ENCODE measurements at places on chromosomes 12 and 14. TPM values are rescaled to one million over a fixed set of nuclear protein-coding genes. Genes with fewer than 3 reads are reported as not detected.

Gene MYH6
- not detected for total RNA-seq

Gene ANO4
- total RNA-seq = not detected

Gene NOXRED1
- total RNA-seq = not detected

Gene BMAL2
- total RNA-seq = 4.7 TPM

Gene TMEM52B
- total RNA-seq = not detected

Gene ZNF605
- 19.0 TPM for total RNA-seq

Gene RIMKLB
- total RNA-seq = 27.0 TPM

Gene DPPA3
- total RNA-seq = not detected

Gene SLC5A8
- 0.54 TPM for total RNA-seq

Gene FAM181A
- total RNA-seq = not detected

GRCh38 chr12:105843561-105843960 lies 295.2 kb downstream of the NUAK1 start:
- H3K27ac ChIP-seq = no peak overlapping the region
- H3K4me1 ChIP-seq = no peaks in the 10 kb centered on the region
- H3K27me3 ChIP-seq = no peaks in the 10 kb centered on the region
- no peaks in the 10 kb centered on the region for H3K36me3 ChIP-seq
- no peak overlapping the region for H3K4me3 ChIP-seq
- DNase-seq = no peak

DNA sequence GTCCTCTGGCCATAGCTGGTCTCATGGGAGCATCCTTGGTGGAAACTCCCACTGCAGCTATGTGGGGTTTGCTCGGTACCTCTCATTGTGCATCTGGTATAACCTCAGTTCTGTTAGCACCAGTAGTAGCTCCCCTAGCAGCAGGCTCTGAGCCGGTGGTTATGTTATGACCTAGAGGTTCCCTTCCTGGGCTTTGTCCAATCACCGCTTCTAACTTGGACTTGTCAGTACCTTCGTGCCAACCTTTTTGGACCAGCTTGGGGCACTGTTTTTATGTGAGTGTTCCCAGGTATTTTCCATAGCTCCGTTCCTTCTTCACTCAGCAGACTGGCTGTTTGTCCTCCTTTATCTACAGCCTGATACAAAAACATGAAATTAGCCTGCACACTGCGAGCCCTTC lies 55.7 kb downstream of the ATG14 start:
- H3K36me3 ChIP-seq = no peaks in the 10 kb centered on the region
- no peak overlapping the region for H3K4me3 ChIP-seq
- H3K4me1 ChIP-seq = no peaks in the 10 kb centered on the region
- H3K27ac ChIP-seq = no peak overlapping the region
- DNase-seq = no peak

DNA sequence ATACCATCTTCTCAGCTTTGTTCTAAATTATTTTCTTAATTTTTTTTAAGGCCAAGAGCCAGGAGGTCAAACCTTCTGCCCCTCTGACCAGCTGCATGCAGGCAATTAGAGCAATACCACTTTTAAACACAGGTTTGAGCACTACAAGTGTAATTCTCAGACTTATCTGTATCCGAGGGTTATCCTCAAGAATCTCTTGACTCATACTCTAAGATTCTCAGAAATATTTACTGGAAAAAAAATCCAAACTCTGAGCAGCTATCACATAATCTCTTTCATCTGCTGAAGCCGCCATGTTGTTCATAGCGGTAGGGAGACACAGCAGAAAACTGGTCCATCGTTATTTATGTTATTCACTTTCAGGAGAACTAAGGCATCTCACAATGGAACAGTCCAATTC lies 27.4 kb upstream of the PTHLH start:
- no peaks in the 10 kb centered on the region for H3K4me1 ChIP-seq
- no peaks in the 10 kb centered on the region for H3K36me3 ChIP-seq
- no peaks in the 10 kb centered on the region for H3K27me3 ChIP-seq
- DNase-seq = no peak
- no peak overlapping the region for H3K4me3 ChIP-seq
- no peak overlapping the region for H3K27ac ChIP-seq

GRCh38 chr12:124345795-124346194 lies 50.9 kb downstream of the RFLNA start:
- H3K4me3 ChIP-seq = no peak overlapping the region
- DNase-seq = no peak
- H3K27me3 ChIP-seq = no peaks in the 10 kb centered on the region
- no peak overlapping the region for H3K27ac ChIP-seq
- peaks cover 98% of the 10 kb centered on the region for H3K36me3 ChIP-seq

- peak overlapping the region; percentile 65 for H3K4me3 ChIP-seq
- peak; percentile 93 for DNase-seq
- H3K27me3 ChIP-seq = no peaks in the 10 kb centered on the region
These were observed 16.6 kb downstream of the TAMALIN start for GRCh38 chr12:52023182-52023975.

- no peak overlapping the region for H3K27ac ChIP-seq
- H3K4me1 ChIP-seq = no peaks in the 10 kb centered on the region
- no peak for DNase-seq
- H3K4me3 ChIP-seq = no peak overlapping the region
These were observed 62.2 kb upstream of the LHX5 start for GRCh38 chr12:113533842-113534375.

DNA sequence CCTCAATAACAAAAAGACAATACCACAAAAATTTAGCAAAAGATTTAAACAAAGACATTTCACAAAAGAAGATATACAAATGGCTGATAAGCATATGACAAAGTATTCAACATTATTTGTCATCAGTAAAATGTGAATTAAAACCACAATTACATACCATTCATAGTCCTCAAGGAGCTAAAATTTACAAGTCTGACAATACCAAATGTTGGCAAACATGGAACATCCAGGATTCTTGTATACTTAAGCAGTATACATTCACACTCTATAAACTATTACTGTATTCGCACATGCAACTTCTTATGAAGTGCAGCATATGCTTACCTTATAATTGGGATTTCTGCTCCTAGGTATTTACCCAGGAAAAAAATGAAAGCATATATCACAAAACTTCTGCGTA lies 49.7 kb upstream of the BDKRB2 start:
- no peaks in the 10 kb centered on the region for H3K27me3 ChIP-seq
- no peak overlapping the region for H3K27ac ChIP-seq
- DNase-seq = no peak
- no peaks in the 10 kb centered on the region for H3K36me3 ChIP-seq
- H3K4me3 ChIP-seq = no peak overlapping the region

DNA sequence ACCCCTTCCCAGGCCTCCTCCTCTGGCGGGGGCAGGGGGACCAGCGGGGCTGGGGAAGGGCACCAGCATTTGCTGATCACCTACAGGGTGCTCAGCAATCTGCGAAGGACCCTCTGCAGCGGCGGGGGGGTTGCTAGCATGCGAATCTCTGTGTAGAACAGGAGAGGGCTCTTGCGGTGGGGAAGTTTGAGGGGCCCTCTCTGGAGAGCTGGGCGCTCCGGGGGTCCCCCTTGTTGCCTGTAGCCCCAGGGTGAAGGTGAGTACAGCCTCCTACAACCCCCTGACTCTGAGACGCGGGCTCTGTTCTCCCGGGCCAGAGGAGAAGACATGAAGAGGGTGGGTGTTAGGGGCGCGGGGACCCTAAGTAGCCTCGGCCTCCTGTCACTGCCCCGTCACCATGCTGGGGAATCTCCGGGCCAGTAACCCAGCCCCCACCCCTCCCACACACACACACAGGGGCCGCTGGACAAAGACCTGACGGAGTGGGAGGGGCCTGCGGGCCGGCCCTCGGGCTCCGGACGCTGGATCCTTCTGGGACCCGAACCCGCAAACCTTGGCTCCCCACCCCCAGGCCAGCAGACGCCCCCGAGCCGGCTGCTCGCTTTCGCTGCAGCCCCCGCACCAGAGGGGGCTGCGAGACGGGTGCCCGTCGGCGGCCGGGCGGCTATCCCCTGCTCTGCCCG lies 734 bp downstream of the FIGNL2 start:
- peak overlapping the region; percentile 57 for H3K27ac ChIP-seq
- H3K36me3 ChIP-seq = no peaks in the 10 kb centered on the region
- H3K27me3 ChIP-seq = peaks cover 36% of the 10 kb centered on the region
- peak overlapping the region; percentile 54 for H3K4me3 ChIP-seq
- DNase-seq = no peak

GRCh38 chr12:46560089-46560488 lies 187.5 kb upstream of the SLC38A2 start:
- no peak overlapping the region for H3K4me3 ChIP-seq
- DNase-seq = no peak
- H3K27me3 ChIP-seq = no peaks in the 10 kb centered on the region
- H3K27ac ChIP-seq = no peak overlapping the region

DNA sequence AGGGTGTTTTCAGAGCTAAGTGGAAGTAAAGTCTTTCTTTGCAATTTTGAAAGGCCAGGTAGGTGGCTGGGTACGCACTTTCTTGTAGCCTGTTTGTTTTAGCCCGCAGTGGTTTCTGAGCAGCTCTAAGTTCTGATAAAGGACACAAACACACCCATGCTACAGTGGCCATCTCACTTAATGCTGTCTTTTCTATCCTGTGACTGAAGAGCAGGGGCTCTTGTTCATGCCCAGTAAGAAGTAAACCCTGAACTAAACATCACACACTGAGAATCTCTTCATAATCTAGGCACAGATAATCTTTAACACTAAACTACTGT lies 427.2 kb downstream of the RAD51B start:
- no peaks in the 10 kb centered on the region for H3K27me3 ChIP-seq
- no peaks in the 10 kb centered on the region for H3K36me3 ChIP-seq
- no peaks in the 10 kb centered on the region for H3K4me1 ChIP-seq
- no peak for DNase-seq
- H3K4me3 ChIP-seq = no peak overlapping the region
- peak overlapping the region; percentile 25 for H3K27ac ChIP-seq

Measured in Peyer's patch (tissue), 4 donors.